ENCODE measurements at places on chromosomes 3 and 15.

DNA sequence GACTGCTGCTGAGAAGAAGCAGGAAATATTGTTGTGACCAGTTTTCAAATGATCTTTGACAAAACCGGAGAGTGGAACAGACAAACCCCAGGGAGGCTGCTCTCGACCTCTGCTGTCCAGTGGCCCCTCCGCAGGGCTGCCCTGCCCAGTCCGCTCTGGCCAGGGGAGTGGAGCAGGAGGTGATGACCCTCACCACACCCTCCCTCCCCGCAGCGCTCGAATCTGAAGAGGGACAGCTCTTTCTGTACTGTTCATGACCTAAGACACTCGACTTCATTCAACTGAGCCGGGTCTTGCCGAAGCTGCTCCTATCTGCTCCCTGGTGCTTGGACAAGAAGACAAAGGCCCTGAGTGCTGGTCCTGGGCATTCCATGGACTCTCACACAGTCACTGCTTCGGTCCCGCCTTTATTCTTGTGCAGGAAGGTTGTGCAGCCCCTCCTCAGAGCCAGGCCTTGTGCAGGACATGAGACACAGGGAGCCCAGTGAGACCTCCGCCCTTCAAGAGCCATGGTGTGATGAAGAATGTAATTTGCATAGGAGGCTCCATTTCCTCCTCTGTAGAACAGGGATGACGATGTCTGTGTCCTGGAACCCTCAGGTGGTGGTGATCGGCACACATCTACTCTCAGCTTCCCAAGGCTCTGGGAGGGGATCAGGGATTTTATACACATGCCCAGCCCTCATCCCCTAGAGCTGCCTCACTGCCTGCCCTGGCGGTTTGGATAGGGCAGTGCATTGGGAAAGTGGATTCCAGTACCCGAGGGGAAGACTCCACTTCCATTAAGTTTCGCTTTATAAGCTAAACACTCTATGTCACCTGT, 97.1 kb upstream of the PRR20G start:
- DNase-seq = no peak

DNA sequence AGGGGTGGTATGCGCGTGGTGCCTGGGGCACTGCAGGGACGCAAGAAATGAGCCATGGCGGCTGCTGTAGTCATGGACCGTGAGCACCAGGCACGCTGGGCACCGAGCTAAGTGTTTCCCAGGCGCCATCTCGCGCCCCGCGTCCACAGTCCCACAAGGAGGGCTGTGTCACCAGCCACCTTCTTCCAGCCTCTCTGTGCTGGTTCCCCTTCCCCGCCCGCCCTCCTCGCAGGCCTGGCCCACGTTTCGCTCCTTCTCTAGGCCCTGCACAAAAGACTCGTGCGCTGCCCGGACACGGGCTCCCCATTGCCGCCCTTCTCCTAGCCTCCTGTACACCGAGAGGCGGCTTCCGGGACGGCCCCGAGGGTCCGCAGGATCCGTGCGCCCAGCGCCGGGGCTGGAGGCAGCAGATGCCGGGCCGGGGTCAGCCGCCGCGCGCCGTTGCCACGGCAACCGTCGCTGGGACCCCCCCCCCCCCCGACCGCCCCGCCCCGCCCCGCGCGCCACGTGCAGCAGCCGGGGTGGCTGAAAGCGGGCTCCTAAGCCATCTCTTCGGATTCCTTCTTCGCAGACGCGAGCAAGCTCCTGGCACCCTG, 113.4 kb downstream of the SRGAP3 start:
- DNase-seq = no peak

GRCh38 chr15:44726136-44726535, 10.2 kb upstream of the TRIM69 start:
- DNase-seq = no peak

DNA sequence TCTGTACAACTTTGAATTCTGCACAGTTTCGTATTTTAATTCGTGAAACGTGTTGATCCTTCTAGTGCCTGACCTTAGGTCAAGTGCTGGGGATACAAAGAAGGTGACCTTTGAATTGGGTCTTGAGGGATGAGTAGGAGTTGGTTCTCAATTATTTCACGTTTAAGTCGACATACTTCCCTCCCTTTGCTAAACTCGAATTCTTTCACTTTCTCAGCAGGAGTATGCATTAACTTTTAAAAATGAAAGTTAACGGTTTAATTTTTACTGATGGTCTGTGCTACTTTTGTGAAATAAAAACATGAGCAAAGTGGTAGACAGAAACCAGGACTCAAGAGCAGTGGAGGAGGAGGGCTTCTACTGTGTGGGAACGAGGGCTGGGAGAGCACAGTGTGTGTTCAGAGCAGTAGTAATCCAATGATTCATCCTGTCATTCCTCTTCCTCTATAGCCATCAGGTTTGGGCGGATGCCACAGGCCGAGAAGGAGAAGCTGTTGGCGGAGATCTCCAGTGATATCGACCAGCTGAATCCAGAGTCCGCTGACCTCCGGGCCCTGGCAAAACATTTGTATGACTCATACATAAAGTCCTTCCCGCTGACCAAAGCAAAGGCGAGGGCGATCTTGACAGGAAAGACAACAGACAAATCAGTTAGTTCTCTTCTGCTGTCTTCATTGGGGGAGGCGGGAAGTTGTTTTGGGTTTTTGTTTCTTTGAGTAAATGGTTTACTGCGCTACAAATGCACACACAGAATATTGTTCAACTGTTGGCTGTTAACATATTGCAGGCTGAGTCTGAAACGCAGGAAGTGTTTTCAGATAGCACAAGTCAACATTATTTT, 78.6 kb upstream of the TSEN2 start:
- no peak for DNase-seq

DNA sequence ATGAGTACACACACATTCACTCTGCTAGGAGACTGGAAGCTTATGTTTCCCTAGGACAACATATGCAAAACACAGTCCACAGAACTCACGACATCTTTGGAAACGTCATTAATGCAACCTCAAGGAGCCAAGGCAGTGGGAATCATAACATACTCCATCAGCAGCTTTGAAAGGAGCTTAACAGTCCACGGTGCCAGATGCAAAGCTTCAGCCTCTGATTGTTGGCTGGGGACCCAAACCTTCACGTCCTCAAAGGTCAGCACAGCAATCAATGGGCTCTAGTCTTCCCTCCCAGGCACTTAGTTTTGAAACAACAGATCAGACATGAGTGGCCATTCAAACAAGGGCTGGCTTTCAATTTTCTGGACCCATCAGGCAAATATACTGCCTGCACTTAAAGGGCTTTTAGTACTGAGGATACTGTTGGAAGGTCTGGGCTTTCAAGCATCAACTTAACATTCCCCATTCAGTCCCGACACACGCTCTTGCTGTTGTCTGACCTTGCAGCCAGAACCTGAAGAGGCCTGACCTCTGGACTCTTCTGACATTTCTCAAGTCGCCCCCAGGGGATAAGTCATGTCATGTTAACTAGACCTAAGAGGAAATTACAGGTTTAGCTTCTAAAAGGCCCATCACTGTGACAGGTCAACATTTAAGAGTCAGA, 223.0 kb downstream of the PDZRN3 start:
- no peak for DNase-seq

GRCh38 chr3:13501521-13501920, 21.4 kb downstream of the HDAC11 start:
- no peak for DNase-seq
